NCI-H187 treated with DMSO at 0.1 percent for 48 hours (cell line): ENCODE measurements at places on chromosomes 12 and 14.

DNA sequence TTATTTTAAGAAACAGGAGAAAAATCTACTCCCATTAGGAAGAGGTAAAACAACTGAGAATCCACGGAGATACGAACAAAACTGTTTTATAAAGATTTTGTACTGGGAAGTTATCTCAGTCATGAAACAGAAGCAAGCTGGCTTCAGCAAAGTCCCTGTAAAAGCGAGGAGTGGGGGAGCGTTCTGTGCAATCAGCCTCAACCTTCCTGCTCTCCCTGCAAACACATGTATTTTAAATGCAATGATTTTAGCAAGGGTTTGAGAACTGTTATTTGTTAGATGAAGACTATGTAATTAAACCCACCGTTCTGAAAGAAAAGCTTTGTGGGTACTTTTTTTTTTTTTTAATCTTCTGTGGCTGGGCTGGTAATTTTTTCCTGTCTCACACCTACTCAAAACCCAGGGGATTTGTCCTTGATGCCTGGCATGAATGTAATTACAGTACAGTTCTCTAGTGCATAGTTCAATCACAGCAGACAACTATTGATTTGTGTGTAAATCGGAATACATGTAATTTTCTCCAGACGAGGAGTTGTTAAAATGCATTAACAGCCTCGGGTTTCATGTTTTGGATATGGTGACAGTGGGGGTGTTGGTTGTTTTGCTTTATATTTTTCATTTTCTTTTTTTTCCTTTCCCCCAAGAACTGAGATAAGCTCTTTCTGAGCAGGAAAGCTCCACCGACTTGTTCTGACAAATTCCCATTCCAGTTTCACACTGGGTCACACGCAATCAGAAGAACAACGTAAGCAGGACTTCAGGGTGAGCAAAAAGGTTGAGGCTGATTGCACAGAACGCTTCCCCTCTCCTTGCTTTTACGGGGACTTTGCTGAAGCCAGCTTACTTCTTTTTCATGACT is 153.6 kb downstream of the PHLDA1 start:
- DNase-seq, result no peak

DNA sequence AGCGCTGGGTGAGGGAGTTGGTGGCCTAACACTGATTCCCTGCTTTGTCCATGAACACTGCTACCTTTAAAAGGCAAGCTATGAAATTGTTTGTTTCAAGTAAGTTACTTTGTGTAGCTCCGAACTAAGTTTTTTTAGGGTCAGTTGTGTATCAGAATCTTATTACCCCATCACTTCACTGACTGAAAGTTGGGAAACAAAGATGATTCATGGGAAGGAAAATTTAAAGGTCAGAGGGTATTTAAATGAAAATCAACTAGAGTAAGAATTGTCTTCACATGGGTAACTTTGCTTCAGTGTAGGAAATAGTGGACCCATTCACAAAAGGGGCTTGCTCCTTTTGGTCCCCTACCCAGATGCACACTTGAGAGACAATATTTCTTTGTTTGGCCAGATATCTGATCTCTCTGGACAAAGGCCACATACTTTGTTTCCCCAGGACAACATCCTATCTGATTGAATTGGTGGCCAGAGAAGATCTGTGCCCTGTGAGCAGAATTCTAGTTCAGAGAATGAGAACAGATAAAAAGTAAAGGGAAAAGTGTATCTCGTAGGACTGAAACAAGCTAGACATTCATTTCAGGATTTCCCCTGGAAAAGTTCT is 53.5 kb downstream of the RAB35 start:
- no peak for DNase-seq

GRCh38 chr12:25985316-25986175 is 27.1 kb downstream of the RASSF8 start:
- no peak for DNase-seq

- no peak for DNase-seq
Measured at GRCh38 chr12:122411537-122411936, 10.9 kb downstream of the CLIP1 start.

GRCh38 chr12:71060426-71060825 is 97.4 kb downstream of the TSPAN8 start:
- DNase-seq, result no peak

DNA sequence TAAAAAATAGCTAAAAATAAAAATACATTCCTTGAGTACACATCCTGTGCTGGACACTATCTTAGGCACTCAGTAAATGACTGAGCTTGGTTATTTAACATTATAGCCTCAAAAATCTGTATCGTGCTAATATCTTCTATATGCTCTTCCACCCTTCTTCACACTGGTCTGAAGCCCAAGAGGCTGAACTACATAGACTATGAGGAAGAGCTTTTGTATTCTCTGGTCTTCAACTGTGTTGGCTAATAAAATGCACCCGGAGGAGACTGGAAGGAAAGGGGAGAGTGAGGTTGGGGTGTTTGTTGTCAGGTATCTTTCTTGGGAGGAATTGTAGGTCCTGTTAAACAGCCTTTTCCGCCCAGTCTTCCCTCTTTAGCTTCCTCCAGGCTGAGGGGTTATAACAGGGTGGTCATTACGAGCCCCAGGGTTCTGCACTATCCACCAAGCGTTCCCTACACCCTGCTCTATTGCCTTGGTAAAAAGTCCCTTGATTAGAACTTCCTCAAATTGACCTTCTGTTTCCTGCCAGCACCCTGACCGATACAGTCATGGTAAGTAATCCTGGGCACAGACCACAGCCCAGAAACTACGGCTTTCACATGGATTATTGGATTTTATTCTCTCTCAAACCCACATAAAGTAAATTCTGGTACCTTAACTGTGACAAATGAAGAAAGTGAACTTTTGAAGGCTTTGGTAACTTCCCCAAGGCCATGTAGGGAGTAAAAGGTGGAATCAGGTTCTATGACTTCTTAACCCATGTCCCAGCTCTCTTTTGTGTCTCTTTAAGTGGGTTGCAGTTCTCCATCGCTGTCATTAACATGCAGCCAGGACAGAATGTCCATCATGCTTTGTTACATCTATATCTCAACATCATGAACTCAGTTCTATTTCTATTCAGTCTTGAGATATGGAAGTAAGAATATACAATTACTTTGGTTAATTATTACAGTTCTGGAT is 71.3 kb downstream of the PTHLH start:
- no peak for DNase-seq

GRCh38 chr12:28824193-28824846 is 324.8 kb upstream of the FAR2 start:
- DNase-seq, result no peak

DNA sequence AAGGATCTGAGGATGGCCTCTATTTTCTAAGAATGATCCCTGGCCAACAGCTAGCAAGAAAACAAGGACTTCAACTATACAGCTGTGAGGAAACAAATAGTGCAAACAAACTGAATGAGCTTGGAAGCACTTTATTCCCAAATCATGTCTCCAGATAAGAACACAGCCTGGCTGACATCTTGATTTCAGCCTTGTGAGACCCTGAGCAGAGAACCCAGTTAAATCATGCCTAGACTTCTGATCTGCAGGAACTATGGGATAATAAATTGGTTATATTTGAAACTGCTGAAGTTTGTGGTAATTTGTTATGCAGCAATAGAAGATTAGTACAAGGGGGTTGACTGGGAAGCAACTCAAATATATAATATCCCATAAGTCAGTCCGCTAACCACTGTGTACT is 183.9 kb upstream of the BMP4 start:
- no peak for DNase-seq

DNA sequence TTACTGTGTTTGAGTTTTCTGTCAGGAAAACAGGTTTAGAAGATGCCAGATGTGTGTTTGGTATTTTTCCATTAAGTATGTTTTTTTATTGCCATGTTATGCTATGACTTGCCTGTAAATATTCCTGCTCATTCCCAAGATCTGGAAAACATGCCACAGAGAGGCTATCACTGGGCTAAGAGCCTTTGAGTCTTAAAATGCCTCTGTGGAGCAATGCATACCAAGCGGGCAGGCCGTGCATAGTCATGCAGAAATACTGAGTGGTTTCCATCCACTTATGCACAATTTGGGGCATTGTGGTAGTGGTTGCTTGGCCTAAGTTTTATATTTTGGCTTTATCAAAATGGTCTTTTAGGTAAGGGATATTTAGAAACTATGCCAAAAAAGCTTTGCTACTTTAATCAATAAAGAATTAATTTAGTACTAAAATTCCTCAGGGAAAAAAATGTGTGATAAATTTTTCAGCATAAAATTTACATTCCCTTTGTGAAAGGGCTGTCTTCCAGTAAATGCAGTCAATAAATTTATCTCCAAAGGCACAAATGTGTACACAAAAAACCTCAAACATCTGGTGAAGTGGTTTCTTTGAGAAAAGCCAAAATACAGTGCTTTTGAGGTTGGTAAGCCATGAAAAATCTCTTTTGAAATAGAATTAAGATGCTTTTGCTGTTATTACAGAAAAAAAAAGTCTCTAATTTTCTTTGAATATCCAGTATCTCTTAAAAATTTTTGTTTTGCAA is 341.3 kb upstream of the FBXO33 start:
- no peak for DNase-seq

- DNase-seq, result no peak
Measured at GRCh38 chr14:77868552-77869285, 68.8 kb downstream of the ADCK1 start.
